ENCODE measurements at places on chromosomes 1 and 21.

- no peak for DNase-seq
Observed at GRCh38 chr1:3761296-3762010, 9.2 kb downstream of the CCDC27 start.

- DNase-seq = no peak
Observed at GRCh38 chr1:43557744-43558245, 27.1 kb downstream of the PTPRF start.

GRCh38 chr1:229717786-229718576, 91.9 kb downstream of the URB2 start:
- DNase-seq = no peak

GRCh38 chr1:2644591-2645101, 11.8 kb upstream of the MMEL1 start:
- DNase-seq = no peak

DNA sequence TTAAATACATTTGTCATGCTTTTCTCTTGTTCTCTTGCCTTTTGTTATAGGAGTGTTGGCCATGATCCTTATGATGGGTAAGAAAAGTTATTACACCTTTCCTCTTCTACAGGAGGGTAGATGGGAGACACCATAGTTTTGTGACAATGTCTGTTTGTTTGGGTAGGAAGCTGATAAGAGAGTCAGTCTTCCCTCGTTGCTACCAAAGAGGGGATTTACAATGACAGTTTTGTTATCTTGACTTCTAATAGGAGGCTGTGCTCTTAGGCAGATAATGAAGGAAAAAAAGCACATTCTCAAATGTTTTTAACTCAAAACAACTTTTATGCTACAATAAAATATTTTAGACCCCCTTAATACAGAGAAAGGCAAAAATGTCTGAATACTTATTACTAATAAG, 48.0 kb upstream of the WLS start:
- no peak for DNase-seq

DNA sequence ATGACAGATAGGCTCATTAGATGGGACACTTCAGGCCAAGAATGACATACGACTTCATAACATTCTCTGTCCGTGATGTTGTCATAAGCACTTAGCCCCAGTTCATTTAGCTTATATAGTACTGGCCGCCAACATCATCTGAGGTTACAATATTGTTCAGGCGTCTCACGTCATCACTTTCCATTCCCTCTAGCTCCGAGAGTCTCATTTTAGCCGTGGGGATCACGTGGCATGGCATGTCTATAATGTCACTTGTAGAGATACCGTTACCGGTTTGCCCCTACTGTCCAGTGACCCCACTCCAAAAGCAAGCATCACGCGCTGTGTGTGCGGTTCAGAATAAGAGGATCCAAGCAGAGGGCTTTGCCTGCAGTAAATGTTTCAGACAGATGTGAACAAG, 34.6 kb upstream of the HEATR1 start:
- no peak for DNase-seq

- DNase-seq = no peak
Observed at GRCh38 chr1:185636848-185637247, 97.3 kb upstream of the HMCN1 start.

- DNase-seq = no peak
Observed at GRCh38 chr1:9112961-9113880, 15.7 kb downstream of the GPR157 start.

- DNase-seq = no peak
Observed at GRCh38 chr1:223209293-223209898, 66.3 kb upstream of the TLR5 start.

GRCh38 chr1:29828526-29829447, 592.5 kb downstream of the PTPRU start:
- DNase-seq = no peak

DNA sequence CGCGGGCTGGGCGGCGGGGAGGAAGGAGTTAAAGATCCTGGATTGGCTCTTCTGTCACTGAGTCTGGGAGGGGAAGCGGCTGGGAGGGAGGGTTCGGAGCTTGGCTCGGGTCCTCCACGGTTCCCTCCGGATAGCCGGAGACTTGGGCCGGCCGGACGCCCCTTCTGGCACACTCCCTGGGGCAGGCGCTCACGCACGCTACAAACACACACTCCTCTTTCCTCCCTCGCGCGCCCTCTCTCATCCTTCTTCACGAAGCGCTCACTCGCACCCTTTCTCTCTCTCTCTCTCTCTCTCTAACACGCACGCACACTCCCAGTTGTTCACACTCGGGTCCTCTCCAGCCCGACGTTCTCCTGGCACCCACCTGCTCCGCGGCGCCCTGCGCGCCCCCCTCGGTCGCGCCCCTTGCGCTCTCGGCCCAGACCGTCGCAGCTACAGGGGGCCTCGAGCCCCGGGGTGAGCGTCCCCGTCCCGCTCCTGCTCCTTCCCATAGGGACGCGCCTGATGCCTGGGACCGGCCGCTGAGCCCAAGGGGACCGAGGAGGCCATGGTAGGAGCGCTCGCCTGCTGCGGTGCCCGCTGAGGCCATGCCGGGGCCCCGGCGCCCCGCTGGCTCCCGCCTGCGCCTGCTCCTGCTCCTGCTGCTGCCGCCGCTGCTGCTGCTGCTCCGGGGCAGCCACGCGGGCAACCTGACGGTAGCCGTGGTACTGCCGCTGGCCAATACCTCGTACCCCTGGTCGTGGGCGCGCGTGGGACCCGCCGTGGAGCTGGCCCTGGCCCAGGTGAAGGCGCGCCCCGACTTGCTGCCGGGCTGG, at the start of gene NPR1:
Gene NPR1 (plus strand): TSS at position 170 of the 818 bp plus-strand sequence. CDS start 421 bp downstream, at position 591.
- DNase-seq = no peak

GRCh38 chr1:89762386-89762778, 58.5 kb upstream of the LRRC8D start:
- DNase-seq = no peak

DNA sequence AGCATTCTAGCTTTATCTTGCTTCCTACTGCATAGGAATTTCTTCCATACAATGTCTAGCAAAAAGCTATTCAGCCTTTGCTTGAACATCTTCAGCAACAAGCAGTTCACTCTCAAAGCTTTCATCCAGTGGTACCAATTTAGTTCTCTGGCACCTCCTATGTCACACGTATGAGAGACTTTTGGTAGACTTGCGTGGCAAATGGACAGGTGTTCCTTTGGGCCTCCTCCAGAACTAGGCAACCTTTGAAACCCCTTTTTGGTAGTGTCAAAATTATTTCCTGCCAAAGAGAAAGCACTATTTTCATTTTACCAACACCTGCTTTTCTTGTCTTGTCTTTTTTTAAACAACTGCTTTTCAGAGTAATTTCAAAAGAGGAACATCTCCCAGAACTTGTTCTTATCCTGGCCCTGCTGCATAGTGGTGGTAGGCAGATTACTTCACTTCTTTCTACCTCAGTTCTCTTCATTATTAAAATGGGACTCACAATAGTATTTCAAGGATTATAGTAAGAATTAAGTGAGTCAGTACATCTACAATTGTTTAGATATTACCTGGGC, 122.4 kb downstream of the MAST2 start:
- no peak for DNase-seq

DNA sequence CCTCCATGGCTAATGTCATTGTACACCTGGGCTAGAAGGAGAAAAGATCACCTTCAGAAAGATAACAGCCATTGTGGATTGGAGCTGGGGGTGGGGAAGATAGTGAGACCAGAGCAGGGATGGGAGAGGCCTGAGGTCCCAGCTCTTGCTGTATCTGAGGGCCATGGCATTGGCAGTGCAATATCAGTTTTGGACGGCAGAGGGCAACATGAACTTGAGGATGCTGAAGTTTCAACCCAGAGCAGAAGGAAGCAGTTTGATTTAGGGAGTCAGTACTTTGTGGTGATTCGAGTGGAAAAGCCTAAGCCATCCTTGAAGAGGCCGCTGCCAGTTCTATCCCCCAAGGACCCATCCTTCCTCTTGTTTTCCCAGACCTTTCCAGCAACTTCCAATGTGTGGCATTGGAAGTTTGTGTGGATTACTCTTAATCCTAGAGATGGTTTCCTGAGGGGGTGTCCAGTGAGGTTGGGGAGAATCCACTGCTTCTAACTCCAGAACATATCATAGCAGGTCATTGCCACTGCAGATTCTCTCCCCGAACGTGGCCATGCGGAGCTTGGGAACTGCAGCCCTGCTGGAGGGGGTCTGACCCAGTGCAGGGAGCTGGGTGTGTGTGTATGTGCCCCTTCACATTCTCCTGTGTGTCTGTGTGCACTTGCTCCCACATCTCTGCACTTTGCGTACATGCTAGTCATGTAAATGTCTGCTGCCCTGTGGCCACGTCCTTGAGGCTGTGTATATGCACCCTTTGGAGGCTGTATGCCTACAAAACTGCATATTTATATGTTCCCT, 24.1 kb downstream of the SLC26A9 start:
- peak; percentile 59 for DNase-seq

GRCh38 chr1:109794319-109795132, 30.8 kb upstream of the EPS8L3 start:
- no peak for DNase-seq

DNA sequence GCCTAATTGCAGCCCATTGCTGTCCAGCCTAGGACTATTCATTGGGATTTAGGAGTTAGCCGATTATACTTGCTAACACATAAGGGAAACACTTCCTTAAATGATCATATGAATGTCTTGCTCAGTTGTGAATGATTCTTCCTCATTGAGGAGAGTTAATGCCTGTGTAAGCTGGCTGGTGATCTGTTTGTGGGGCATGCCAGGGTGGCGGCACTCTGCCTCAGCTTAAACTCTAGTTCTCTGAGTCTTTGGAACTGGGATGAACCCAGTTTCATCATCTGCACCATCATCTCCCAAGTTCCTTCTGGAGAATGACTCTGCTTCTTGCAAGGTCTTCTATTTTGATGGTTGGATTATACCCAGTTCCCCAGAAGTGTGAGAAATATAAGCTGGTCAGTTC, 23.9 kb upstream of the SLAMF6 start:
- DNase-seq = no peak

- no peak for DNase-seq
Observed at GRCh38 chr1:41053316-41053715, 31.8 kb upstream of the SLFNL1 start.

DNA sequence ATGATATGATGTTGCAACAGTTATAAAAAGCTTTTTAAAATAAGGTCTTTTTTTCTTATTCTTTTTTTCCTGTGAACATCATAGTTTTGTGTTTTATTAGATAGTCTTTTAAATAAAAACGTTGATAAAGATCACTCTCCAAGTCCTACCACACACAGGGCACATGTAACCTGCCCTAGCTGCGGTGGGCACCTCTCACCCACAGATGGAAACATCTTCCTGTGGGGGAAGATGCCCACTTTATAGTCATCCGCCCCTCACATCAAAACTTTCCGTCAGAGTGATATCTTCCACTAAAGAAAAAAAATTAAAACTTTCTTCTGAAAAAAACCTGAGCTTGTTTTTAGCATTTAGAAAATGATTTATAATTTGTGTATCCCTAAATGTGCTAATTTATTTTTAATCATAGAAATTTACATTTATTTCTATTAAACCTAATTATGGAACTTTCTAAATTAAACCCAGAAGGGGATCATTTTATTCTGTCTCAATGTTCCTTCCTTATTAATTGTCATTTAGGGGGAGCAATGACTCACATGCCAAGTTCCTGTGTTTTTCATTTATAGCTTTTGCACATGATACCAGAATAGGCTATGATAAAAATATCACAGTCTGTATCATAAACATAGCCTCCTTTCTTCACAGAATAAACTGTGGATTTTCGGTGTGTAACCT, 24.7 kb downstream of the TNFRSF9 start:
- no peak for DNase-seq

DNA sequence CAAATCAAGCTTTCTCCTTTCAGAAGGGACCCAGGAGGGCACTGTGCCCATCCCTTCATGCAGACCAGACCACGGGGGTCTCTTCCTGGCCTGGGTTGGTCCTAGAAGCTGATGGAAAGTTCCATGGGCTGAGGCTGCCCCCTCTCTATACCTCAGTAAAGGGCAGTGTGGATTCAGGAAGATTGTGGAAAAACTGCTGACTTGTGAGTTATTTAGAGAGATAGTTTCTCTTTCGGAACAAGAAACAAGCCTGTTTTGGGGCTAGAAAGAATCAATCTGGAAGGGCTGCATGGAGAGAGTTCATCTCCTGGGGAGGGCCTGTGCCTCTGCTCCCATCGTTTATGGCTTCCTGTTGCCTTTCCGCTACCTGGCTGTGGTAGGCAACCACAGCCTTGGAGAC, 803 bp downstream of the CHIT1 start:
- no peak for DNase-seq

GRCh38 chr1:94070865-94071264, 50.1 kb downstream of the ABCA4 start:
- no peak for DNase-seq

- DNase-seq = no peak
Observed at GRCh38 chr1:196063952-196064351, 544.3 kb downstream of the KCNT2 start.

DNA sequence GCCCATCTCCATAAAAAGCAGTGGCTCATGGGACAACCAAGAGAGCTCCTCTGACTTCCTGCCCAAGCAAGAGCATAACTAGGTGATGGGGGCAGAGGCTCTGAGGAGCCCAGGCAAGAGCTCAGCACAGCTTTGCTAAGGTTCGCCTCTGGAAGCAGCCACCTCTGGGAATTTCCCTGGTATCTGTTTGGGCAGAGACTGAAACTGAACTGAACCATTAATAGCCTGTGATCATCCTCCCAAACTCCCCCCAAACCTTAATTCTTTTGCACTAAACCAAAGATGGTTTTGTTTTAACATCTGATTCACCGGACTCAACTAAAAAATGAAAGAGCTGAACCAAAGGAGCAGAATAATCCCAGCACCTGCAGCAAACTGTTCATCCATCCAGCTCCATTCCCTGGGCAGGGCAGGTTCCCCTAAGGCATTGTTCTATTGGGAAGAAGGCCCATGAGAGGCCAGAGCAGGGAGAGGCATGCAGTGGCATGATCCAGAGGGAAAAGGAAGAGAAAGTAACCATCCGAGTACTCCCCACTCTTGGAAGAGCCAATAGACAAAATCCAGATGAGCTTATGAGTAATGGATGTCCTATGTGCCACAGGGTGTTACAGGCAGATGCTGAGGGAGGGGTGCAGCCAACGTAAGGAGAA, 77.8 kb upstream of the KAZN start:
- DNase-seq = no peak

DNA sequence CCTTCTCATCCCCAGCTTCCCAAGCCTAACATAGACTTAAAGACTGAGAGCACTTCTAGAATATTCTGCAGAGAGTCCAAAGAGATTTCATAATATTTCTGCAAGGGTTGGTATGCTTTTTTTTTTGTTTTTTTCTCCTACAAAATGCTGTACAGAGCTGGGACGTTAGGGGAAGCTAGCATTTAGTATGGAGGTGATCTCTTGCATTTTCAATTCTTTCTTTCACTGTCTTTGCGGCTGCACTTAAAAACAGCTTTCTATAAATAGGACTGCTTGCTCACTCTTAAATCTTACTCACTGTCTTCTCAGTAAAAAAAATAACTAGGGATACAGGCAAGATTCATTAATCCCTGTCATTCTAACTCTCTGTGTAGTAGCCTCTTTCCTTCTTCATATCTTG, 7.4 kb downstream of the DSCAM start:
- no peak for DNase-seq

All from progenitor cell of endocrine pancreas (in vitro differentiated cells).